Endothelial cell of coronary artery (primary cell): ENCODE measurements at places on chromosomes 11 and 22. TPM values are rescaled to one million over a fixed set of nuclear protein-coding genes. Genes with fewer than 3 reads are reported as not detected.

The CASP5 gene
- 0.09 TPM in 1 of 2 replicates, not detected in the other for total RNA-seq

The SLC29A2 gene
- 0.09 and 0.28 TPM in 2 replicates for total RNA-seq

The LTO1 gene
- total RNA-seq: 14.3 and 22.4 TPM in 2 replicates

The HDHD5 gene
- 40.4 and 50.7 TPM in 2 replicates for total RNA-seq

The LRRC56 gene
- total RNA-seq: 0.27 and 0.47 TPM in 2 replicates

The SULT4A1 gene
- total RNA-seq: 0.09 and 0.63 TPM in 2 replicates

The SNX32 gene
- 0.36 and 0.38 TPM in 2 replicates for total RNA-seq

The SCGB2A2 gene
- total RNA-seq: not detected in 2 replicates

The COMT gene
- total RNA-seq: 215 and 296 TPM in 2 replicates

The OR6A2 gene
- total RNA-seq: 0.27 and 0.38 TPM in 2 replicates

The C1QTNF5 gene
- total RNA-seq: 58.2 and 65.6 TPM in 2 replicates

The POTEH gene
- not detected in 2 replicates for total RNA-seq

The TBX10 gene
- total RNA-seq: not detected in 2 replicates

The ANO9 gene
- total RNA-seq: 0.09 TPM in 2 replicates

The SPON1 gene
- not detected in 2 replicates for total RNA-seq
